ENCODE measurements at places on chromosomes 16 and 17.

GRCh38 chr16:4613636-4614570 is 785 bp downstream of the UBALD1 start:
- no peak for DNase-seq

DNA sequence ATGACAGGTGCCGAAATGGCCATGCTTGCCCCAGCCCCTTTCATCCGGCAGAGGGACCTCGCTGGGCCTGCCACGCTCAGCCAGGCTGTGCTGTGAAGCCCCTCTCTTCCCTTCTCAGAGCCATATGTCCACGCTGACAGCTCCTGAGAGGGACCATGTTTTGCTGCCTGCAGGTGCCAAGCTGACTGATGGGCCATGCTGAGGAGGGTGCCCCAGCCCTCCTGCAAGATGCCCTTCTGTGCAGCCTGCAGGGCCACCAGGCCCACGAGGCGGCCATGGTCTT is 33.1 kb upstream of the CDH15 start:
- no peak for DNase-seq

DNA sequence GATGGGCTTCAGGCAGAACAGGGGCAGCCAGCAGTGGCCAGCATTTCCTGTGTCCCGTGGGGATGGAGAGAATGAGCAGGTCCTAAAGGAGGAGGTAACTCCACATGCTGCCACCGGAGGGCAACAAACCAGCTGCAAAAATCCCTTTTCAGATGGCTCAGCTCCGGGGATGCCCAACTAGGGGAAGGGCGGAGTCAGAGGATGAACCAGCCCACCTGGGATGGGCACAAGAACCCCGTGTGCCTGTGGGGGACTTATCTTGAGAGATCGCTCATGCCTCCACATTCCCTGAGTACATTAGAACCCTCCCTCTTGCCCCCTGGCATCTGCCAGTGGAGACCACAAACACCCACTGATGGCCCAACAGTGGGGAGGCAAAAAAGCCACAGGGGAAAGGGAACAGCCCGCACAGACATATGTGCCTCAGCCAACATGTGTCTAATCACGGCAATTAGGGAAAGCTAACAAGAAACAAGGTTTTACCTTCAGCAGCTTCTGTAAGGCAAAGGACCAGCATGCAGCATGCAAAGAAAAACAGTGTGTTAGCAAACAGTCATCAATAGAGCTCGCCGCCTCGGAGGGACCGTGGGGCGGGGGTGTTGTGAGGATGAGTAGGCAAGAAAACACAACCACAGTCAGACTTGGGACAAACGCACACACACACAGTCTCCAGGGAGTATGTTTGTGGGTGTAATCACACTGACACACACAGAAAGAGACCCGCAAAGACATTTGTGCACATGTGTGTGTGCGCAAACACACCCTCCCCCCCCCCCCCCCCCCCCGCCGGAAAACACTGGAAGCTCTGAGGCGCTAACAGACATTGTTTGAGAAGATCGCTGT is 64.0 kb downstream of the MYO18A start:
- peak; percentile 40 for DNase-seq

GRCh38 chr16:15811481-15812400 is 45.1 kb downstream of the MYH11 start:
- DNase-seq: no peak
